Fibroblast of skin of left biceps (primary cell): ENCODE measurements at places on chromosomes 11 and 22.

GRCh38 chr22:36728505-36728904 lies 25.0 kb upstream of the CACNG2 start:
- no peak for DNase-seq

- no peak for DNase-seq
Observed at GRCh38 chr11:2387266-2387987, 10.3 kb downstream of the CD81 start.

DNA sequence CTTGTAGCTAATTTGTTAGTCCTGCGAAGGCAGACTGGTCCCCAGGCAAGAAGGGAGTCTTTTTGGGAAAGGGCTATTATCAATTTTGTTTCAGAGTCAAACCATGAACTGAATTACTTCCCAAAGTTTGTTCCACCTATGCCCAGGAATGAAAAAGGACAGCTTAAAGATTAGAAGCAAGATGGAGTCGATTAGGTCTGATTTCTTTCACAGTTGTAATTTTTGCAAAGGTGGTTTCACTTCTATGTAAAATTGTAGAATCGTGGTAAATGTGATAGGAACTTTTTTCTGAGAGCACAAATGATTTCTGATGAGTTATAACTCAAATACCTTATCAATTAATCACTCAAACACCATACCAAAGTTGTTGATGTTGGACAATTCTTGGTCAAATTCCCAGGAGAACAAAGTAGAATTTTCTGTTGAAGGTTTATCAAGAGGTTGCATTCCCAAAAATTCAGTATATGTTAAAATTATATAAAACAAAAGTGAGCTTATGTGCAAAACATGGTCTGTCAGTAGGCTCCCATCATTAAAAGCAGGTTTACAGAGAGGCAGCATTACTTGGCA lies 2.9 kb upstream of the CTSC start:
- DNase-seq = peak; percentile 43

GRCh38 chr11:7892840-7893254 lies 38.2 kb downstream of the OR10A6 start:
- DNase-seq = peak; percentile 49

GRCh38 chr11:46259971-46260560 lies 17.4 kb upstream of the CREB3L1 start:
- no peak for DNase-seq

DNA sequence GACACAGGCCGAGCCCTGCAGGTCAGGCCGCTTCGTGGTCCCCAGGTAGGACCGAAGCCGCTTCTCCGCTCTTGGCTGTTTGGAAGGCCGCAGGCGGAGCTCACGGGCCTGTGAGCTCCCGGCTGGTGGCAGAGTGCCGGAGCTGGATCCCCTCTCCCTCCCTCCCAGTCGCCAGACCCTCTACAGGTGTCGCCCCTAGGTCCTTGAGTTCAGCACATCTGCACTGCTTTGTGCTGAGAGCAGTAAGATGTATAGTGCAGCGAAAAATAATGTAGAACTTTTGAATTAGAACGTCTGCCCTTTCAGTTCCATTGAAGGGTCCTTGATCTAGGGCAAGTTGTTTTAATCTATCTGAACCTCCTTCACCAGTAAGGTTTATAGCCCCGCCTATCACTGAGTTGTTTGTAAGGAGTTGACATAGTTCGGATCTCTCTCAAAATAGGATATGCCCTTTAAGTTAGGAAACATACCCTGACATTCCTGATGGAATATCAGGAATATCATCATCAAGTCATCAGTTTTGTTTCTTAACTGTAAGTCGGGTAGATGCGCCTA lies 419 bp downstream of the ANKRD49 start:
- DNase-seq = no peak

DNA sequence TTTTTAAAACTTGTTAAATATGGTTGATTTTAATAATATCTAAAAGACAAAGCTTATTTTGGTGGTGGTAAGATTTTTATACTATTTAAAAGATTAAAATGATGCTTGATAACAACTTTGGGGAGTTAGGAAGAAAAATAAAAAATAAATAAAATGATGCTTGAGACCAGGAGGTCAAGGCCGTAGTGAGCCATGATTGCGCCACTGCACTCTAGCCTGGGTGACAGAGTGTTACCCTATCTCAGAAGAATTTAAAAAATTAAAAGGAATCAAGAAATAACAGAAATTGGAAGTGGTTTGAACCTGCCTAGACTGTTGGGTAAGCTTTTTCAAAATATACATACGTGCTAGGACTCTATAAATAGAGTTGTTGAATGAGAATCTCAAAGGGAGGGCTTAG lies 12.1 kb upstream of the DNAJB7 start:
- DNase-seq = no peak

DNA sequence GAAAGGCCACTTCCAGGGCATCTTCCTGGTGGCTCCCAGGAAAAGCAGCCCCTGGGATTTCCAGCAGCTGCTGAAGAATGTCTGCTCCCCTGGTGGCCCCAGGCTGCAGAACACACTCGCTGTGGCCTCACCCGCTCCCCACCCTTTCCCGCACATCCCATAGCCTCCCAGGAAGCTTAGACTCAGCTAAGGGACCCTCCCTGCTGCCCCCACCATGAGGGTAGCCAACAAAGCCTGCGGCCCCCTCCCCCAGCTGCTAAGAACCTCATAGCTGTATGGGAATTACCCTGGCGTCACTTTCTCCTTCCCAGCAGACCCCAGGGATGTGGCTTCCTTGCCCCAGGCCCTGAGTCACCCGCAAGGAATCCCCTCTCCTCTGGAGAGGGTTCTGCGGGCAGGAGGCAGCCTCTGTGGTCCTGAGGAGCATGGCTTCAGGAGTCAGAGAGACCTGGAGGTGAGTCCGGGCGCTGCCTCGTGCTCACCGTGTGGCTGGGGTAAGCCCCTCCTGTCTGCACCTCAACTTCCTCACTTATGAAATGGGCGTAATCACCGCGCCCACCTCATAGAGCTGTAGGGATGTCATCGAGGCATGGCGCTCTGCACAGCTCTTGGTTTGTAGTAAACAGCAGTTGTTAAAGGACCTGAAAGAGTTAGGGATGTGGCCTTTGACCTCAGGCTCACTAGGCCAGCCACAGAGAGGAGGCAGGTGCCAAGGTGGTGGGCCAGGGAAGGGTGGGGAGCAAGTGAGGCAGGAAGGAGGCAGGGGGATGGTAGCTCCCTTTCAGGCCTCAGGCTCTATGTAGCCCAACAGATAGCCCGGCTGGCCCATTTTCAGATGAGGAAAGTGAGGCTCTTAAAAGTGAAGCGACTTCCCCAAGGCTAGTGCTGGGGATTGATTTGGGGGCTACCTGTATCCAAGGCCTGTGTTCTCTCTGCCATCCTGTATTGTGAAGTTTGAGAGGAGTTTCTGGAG lies 71.2 kb downstream of the LRRC32 start:
- DNase-seq = no peak

DNA sequence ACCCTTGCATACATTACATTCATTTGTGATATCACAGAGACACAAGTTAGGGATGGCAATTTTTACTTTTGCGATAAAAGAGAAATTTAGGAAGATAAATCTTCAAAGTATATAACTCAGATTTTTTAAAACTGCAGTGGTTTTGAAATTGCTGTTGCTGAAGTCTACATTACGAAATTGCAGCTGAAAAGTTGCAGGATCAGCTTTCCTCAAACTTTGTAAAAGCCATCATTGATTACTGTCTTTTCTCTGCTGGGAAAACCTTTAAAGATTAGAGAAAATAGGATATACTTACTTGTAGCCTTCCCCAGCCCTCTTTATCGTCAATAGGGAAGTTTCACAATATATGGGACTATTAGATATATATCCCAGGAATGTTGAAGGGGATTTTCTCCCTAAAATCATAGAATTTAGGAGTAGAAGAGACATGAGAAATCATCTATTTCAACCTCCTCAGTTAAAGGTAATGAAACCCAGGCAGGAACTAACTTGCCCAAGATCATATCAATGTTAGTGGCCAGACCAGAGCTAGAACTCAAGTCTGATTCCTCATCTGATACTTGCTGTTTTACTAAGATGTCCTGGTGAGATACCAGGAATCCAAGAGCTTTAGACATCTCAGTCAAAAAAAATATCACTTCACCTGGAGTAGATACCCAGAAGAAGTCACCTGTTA lies 10.4 kb upstream of the AGBL2 start:
- DNase-seq = no peak
